ENCODE measurements at places on chromosomes 3 and 15.

DNA sequence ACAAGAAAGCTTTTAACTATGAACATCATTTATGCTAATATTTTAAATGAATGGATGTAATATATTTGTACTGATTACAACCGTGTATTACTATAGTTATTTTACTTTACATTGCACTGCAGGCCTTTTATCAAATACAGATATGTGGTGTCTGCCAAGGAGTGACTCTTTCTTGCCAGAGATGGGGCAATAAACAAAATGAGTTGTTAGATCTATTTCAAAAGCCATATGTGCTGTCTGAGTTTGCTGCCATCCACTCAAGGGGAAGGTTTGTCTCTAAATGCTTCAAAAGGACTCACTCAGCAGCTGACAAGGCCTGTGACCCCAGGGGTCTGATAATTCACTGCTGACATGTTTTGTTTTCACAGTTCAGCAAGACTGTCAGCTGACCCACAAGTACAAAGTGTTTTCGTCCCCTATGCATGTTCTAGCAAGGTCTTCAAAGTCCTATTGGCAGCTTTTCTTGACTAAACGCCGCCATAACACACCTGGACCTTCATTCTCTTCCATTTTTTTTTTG, 41.3 kb upstream of the ZBED2 start:
- DNase-seq, result no peak

DNA sequence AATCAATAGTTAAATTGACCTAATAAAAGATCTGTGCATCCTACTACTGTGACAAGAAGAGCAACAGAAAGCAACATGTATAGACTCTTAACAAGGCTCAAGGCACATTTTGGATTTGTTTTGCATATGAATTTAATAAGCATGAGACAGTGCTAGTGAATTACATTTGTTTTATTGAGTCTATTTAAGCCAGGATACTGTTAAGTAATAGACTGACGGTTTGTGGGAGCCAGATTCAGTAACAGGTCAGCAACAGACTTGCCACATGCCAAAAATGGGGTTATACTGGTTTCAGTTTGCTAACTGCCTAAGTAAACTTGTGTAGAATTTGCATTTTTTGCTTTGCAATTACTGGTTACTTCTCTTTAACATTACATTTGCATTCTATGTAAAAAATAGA, 54.0 kb downstream of the MBNL1 start:
- DNase-seq, result no peak

DNA sequence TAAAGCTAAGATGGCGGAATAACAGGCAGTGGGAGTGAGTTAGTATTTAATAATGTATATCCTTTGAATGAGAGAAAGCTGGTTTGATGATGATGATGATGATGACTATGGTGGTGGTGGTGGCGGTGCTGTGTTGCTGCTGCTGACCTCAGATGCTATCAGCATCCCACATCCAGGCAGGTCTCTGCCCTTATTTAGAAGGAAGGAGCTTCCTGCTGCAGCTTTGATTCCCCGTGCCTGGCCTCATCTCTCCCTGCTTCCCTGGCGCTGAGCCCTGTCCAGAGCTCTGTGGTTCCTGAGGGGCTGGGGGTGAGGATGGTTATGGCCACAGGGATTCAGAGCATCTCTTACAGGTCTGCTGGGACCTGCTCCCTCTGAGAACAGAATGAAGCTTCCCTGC, 73.1 kb downstream of the RAB11A start:
- DNase-seq, result no peak

DNA sequence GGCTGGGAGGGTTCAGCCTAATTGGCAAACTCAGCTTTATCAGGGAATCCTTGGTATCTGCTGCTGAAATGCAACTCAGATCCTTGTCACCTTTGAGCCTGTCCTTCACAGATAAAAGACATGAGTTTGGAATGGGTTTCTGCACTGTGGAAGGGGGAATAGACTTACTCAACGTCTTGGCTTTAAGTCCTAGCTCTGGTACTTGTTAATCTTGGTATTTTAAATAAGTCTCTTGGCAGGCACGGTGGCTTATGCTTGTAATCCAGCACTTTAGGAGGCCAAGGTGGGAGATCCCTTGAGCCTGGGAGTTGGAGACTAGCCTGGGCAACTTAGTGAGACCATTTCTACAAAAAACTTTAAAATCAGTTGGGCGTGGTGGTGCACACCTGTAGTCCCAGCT, 55.1 kb upstream of the ATOSA start:
- DNase-seq, result no peak

Measured in retinal pigment epithelial cell (primary cell).